ENCODE measurements at places on chromosomes 4 and X. TPM values are rescaled to one million over a fixed set of nuclear protein-coding genes. Genes with fewer than 3 reads are reported as not detected.

RBM46 gene
- total RNA-seq, result not detected

STATH gene
- not detected for total RNA-seq

CSN1S1 gene
- not detected for total RNA-seq

CACNA1F gene
- not detected for total RNA-seq

DDIT4L gene
- total RNA-seq, result 0.26 TPM

DRP2 gene
- 0.18 TPM for total RNA-seq

ARR3 gene
- not detected for total RNA-seq

RNF150 gene
- 0.26 TPM for total RNA-seq

FRMPD3 gene
- 0.15 TPM for total RNA-seq

MSN gene
- total RNA-seq, result 294 TPM

GYPE gene
- total RNA-seq, result not detected

ARHGAP4 gene
- total RNA-seq, result 2.2 TPM

FRG2 gene
- total RNA-seq, result not detected

SORBS2 gene
- total RNA-seq, result 0.63 TPM

MAGEA4 gene
- not detected for total RNA-seq

CENPVL1 gene
- total RNA-seq, result not detected

SSX3 gene
- total RNA-seq, result not detected

Data from A549 treated with AZD2906 at 1 μM for 4 hours (cell line).